Lower lobe of right lung (tissue), 2 donors: ENCODE measurements at places on chromosomes 5 and 9. TPM values are rescaled to one million over a fixed set of nuclear protein-coding genes. Genes with fewer than 3 reads are reported as not detected.
A peak's percentile ranks its signal among the peaks of the same experiment; 100 is the strongest.

PGGT1B gene
- 47.5 TPM for total RNA-seq

TXN gene
- total RNA-seq: 170 TPM

DNA sequence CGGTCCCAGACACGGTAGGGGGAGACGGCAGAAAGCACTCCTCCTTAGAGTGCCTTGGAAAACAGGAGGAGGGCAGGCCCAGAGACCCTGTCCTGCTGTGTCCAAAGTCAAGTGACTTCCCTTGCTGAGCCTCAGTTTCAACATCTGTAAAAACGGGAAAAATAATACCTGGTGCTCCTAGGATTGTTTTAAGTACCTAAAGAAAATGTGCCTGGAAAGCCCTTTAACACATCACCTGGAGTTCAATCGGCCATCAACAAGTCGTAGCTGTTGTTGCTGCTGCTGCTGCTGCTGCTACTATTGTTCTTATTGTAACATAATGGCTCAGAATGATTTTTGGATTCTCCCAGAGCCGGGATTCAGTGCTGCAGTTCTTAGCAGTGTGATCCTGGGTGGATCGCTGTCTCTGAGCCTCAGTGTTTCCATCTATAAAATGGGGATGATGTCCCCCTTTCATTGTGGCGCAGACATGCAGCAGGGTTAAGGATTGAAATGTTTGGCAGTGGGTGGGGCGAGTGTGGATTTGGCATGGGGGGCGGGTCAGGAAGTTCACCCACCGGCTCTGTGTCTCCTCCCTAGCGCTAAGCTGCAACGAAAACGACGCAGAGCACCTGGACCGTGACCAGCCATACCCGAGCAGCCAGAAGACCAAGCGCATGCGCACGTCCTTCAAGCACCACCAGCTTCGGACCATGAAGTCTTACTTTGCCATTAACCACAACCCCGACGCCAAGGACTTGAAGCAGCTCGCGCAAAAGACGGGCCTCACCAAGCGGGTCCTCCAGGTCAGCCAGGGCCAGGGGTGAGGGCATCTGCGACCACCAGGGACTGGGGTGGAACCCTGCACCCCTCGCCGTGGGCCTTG is 9.2 kb downstream of the LHX2 start:
- H3K27me3 ChIP-seq: peaks cover 95% of the 10 kb centered on the region
- no peaks in the 10 kb centered on the region for H3K36me3 ChIP-seq
- no peak overlapping the region for H3K27ac ChIP-seq
- peaks cover 30% of the 10 kb centered on the region for H3K4me1 ChIP-seq

- DNase-seq: no peak
- H3K27ac ChIP-seq: no peak overlapping the region
- no peaks in the 10 kb centered on the region for H3K36me3 ChIP-seq
- H3K4me3 ChIP-seq: no peak overlapping the region
- H3K4me1 ChIP-seq: no peaks in the 10 kb centered on the region
Observed at GRCh38 chr5:20555034-20555433, 567.0 kb upstream of the CDH18 start.

DNA sequence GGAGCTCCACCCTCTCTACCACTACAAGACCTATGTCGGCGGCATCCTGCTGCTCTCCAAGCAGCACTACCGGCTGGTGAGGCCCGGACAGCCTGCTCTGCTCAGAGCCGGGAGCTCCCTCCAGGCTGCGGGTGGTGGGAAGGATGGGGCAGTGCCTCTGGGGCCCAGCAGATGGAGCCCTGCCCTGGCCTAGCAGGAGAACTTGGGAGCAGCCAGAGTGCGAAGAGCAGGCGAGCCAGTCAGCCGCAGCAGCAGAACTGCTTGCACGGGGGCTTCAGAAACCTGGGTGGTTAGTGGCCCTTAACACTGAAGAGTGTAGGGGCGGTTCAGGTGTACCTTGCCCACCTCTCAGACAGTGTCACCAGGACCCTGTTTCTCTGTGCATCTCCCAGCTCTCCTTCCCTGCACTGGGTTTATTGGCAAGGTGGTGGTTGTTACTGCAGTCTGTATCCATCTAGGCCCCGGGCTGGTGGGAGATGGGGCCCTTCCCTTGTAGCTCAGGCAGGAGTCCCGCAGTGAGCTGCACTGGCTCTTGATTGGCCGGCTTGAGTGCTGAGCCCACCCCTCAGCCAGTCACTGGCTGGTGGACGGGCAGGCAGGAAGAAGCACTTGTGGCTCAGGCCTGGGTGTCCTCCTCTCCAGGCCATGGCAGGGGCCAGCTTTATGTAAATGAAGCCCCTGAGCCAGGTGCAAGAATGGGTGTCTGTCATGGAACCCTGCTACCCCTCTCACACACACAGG is 7.7 kb downstream of the B4GALT7 start:
- peaks cover 4% of the 10 kb centered on the region for H3K36me3 ChIP-seq
- peak; percentile 75 for DNase-seq
- H3K27ac ChIP-seq: no peak overlapping the region
- no peak overlapping the region for H3K4me3 ChIP-seq
- H3K4me1 ChIP-seq: peaks cover 10% of the 10 kb centered on the region
- no peaks in the 10 kb centered on the region for H3K27me3 ChIP-seq

GRCh38 chr5:153130296-153130695 is 360.2 kb upstream of the GRIA1 start:
- no peak overlapping the region for H3K4me3 ChIP-seq
- DNase-seq: no peak
- H3K27ac ChIP-seq: no peak overlapping the region
- no peaks in the 10 kb centered on the region for H3K27me3 ChIP-seq
- no peaks in the 10 kb centered on the region for H3K4me1 ChIP-seq
